Activated CD8-positive, alpha-beta memory T cell treated with anti-CD3 and anti-CD28 coated beads, Interleukin-2, amount 50 U/mL, for 4 hours (primary cell): ENCODE measurements at places on chromosomes 6 and 20.

DNA sequence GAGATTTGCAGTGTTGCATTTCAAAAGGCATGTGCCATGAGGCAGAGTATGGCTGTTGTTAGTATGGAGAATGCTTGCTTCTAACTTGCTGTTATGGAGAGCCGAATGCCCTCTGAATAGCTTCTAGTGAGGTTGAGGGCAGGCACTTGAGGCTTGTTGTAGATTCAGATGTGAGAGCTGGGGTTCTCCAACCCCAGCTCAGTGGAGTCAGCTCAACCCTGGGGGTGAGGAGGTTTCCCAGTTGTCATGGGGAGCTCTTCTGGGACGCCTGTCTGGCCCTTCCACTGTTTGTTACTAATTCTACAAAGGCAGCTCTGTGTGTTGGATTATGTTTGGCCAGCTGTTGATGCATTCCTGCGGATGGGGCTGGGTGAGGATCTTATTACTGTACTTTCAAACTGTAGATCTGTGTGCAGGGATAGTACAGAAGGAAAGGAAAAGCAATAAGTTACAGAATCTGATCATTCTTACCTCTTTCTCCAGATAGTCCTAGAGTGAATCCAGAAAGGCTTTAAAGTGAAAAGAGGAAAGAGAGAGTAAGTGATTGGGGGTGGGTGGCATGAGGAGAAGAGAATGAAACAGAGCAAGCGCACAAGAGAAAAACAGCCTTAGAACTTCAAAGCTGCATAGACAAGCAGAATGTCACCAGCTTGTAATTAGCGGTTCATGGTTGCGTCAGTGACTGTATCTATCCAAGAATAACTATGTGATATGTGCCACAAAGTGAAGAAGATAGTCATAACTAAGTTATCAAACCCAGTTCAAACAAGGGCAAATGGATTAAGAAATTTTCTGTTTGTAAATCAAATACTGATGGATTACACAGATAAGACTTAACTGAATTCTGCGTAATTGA is 148.7 kb downstream of the PRL start:
- no peak for DNase-seq

DNA sequence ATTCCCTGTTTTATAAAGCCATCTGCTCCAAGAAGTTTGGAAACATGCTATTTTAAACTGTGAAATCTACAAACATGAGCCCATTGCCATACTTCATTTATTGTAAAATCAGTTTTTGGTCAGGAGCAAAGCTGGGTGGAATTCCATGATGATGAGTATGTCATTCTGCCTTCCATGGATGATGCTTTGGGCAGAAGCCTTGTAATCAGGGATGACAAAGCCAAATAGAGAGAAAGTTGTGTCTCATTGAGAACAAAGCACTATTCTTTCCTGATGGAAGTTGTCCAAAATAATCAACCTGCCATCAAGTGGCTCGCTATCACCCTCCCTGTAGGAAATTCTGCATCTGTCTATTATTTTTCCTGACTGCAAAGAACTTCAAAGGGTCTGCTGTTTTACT is 313.0 kb upstream of the DEFB112 start:
- no peak for DNase-seq

GRCh38 chr6:15358579-15359327 is 112.9 kb downstream of the JARID2 start:
- no peak for DNase-seq

- no peak for DNase-seq
Measured at GRCh38 chr6:43947860-43948259, 177.8 kb downstream of the VEGFA start.

DNA sequence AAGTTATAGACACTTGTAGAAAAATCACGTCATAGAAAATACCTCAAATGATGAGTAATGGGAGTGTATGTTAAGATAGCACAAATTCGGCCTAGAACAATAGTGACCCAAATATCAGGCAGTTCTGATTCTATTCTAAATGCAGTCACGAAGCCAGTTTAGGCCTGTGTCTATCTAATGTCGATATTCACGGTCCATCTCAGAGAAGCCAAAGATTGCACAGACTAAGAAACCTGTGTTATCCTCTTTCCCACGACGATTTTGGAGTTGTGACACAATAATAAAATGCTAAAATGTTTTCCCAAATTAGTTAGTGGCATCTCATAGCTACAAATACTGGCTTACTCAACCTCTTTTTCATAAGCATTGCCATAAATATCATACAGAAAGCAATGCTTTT is 4.0 kb downstream of the HIVEP2 start:
- DNase-seq = no peak

- DNase-seq = no peak
Measured at GRCh38 chr6:44477293-44477894, 89.9 kb downstream of the CDC5L start.

DNA sequence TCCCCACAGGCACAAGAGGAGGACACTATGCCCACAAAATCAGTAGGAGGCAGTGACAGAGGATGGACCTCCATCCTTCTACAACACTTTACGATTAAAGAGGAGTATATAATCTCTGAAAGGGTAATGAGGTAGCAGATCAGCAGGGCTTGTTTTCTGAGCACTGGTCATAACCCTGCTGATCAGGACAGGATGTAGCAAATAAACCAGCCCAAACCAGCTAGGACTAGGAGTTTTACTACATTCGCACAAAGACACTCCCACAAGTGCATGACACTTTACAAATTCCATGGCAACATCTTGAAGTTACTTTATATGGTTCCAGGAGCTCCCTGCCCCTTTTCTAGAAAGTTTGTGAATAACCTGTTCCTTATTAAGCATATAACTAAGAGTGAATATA is 73.3 kb upstream of the CHD6 start:
- DNase-seq = no peak

DNA sequence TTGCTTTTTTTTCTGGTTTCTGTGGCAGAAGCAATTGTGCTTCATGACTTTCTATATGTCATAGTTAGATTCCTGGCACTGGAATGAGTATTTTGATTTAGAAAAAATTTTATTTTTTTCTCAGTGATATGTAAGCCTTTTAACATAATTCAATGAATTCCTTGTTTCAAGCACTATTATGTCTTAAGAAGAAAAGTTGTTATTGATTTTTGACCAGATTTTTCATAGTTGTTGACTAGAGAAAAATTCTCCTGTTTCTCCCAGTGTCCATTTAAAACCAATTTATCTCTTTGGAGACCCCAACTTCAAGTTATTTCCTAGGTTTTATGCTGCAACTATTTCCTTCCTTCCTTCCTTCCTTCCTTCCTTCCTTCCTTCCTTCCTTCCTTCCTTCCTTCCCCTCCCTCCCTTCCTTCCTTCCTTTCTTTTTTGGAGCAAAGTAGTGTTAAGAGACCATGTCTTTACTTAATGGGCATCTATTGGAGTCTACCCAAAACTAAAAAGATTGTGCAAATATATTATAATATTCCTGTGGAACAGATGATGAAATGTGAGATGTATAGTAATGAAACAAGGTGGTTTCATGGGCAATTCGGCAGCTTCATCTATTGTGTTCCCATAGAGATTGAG is 346.9 kb downstream of the RNF144B start:
- DNase-seq = no peak

DNA sequence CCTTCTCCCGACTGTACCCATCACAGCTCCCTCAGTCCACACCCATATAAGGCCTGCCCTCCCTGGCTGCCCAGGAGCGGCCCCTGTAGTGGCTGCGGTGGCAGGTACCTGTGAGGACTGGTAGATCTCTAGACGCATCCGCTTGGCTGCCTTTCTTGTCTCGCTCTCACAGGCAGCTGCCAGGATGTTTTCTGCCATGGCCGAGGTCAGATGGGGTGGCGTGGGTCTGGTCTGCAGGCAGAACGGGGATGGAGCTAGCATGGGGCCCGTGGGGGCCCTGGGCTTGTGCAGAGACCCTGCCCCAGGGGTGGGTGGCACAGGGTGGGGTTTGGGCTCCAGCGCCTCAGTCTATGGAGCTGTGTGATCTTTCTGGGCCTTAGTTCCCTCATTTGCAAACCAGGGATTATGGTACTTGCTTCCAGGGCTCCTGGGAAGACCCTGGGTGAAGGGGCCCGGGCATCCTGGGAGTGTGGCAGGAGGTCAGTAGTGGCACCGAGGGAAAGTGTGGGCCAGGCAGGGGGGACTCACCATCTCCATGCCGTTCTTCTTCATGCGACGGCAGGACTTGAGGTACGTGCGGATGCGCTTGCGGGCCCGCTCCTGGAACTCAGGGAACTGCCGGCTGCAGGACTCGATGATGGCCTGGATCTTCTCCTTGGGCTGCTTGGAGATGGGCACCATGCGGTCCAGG is 94.8 kb downstream of the ASXL1 start:
- DNase-seq = no peak

- no peak for DNase-seq
Measured at GRCh38 chr6:40210628-40211056, 276.4 kb upstream of the MOCS1 start.

DNA sequence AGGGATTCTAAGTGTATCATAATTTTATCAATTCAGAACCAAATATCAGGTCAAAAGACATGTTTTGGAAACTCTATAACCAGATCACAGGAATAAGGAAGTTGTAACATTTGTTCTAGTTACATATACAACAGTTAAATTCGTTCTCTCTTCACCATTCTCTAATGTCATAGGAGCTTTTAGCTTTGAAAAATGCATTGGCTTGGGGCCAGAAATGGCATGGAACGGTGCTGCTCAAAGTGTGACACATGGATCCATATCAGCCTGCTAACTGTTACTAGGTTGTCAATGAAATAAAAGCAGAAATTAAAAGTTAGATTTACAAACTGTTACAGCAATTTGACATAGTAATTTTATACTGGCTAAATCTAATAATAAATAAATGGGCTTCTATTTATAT is 120.3 kb downstream of the LCA5 start:
- no peak for DNase-seq

GRCh38 chr6:32742374-32742773 is 1.2 kb downstream of the HLA-DQA2 start:
- DNase-seq = no peak

DNA sequence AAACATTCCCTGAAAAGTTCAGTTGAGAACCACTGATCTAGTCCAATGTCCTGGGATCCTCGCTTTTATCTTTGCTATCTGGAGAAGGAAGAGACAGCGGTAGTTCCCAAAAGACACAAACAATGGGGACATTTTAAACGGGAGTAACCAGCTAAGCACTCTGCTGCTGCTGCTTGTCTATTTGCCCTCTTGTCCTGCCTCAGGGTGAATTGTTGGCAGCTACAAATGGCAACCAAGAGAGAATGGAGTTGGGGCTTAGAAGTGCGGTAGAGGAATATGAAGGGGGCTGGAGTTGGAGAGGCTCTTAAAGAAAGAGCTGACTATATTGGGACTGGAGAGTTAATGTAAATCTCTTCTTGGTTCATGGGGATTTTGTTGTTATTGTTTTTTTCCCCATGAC is 6.5 kb upstream of the ZSWIM1 start:
- DNase-seq = no peak
